Stimulated activated CD4-positive, alpha-beta T cell treated with anti-CD3 and anti-CD28 coated beads, Interleukin-1b, Interleukin-23, amount 100 ng/mL, for 4 hours (primary cell): ENCODE measurements at places on chromosomes 5 and 9.

GRCh38 chr9:6759185-6759977 is 1.6 kb downstream of the KDM4C start:
- DNase-seq, result no peak

GRCh38 chr5:151357792-151358191 is 10.4 kb upstream of the SLC36A2 start:
- DNase-seq, result no peak

DNA sequence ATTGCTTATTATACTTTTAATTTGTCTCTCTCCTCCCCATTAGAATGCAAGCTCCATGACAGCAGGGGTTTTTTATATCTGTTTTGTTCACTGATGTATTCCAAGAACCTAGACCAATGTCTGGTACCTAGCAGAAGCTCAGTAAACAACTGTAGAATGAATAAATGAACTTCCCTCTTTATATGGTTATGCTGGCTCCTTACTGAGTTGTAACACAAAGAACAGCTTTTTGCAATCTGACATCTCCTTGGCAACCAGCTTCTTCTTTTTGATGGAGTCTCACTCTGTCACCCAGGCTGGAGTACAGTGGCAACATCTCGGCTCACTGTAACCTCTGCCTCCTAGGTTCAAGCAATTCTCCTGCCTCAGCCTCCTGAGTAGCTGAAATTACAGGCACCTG is 13.6 kb downstream of the TRMO start:
- no peak for DNase-seq

GRCh38 chr5:174777583-174777982 is 53.2 kb downstream of the MSX2 start:
- no peak for DNase-seq

DNA sequence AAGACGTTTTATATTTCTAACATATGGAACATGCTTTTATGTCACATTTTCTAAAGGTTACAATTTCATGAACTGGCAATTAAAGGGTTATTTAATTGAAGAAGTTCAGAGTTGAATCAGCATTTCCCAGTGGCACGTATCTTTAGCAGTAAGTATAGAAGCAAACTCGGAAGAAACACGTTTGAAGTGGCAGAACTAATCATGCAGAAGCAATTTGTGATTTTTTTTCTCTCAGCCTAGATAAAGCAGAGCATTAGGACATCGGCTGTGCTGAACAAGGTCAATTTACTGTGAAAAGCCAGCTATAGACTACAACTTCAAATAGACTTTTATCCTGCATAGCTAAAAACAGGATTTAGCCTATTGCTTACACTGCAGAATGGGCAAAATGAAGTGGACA is 104.7 kb downstream of the ISL1 start:
- DNase-seq, result no peak

DNA sequence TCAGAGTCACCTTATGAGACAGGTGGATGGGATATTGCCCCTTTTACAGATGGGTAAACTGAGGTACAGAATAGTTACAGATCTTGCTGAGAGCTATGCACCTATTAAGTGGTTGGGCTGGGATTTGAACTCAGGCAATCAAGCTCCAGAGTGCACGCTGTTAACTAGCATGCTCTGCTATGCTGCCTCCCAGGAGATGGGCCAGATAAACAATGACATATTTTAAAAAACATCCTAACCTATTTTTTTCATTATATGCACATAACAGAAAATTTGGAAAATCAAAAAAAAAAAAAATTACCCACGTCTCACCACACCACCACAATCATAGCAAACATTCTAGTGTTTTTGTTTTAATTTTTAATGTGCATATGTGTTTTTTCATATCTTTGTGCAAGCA is 123.4 kb upstream of the STC2 start:
- DNase-seq, result no peak

GRCh38 chr9:134172198-134173126 is 8.1 kb upstream of the RNU6ATAC start:
- no peak for DNase-seq

DNA sequence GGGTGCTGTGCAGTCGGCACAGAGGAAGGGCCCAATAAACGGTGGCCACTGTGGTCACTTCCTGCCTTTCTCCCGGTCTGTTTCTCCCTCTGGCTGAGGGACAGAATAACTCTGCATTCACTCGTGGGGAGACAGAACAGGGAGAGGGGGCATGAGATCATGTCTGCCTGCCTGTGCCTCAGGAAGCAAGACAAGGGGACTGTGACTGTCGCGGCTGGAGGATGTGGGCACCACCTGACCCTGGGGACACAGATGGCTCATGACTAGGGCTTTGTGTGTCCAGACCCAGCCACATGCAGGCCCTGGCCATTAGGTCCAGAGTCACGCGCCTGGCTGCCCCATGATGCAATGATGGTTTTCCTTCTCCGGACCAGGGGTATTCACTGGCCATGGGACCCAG is 5.8 kb downstream of the TRUB2 start:
- no peak for DNase-seq

DNA sequence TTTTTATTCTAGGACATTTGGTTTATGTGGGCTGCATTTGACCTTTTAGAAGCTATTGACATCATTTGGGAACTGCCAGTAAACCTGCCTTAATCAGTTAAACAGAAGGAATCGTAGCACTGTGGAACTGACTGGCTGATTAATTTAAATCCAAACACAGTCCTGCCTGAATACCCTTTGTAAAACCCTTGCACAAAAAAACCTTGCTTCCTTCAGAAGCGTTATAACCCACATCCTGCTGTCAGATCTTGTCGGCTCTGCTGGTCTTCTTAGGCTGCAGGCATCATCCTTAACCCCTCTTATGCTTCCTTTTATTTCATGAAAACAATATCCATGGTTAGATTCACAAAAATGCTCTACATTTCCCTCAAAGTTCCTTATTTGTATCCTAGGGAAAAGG is 46.3 kb downstream of the PAM start:
- no peak for DNase-seq

- no peak for DNase-seq
These were observed 159.1 kb upstream of the MAP1B start for GRCh38 chr5:71948206-71948605.

DNA sequence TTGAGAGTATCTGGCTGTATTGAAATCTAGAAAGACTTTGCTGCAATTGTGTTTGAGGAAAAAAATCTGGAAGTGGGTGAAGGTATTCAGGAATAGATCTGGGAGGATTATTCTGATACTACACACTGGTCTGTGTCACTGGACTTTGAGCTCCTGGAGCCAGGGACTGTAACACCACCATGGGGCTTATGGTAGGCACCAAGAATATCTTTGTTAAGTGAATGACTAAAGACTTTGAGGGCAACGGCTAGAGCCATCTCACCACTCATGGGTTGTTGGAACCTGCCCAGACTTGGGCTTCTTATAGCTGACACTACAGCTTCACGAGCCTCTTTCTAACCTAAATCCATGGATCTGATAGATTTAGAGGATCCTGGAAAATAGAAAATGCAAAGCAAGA is 10.2 kb downstream of the NFX1 start:
- DNase-seq, result no peak

DNA sequence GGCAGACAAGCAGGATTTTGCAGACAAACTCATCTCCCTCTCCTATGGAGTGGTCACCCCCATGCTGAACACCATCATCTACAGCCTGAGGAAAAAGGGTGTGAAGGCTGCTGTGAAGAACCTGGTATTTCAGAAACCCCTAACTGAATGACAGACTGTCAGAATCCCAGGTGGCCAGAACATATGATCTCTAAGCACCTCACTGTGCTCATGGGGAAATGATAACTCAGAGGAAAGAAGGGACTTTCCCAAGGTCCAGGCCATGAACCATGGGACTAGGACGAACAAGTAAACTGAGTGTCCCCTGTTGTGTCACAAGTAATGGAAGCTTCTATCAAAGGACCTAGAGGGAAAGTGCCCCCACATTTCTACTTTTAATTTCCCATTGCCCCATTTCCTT is 14.7 kb upstream of the RECK start:
- DNase-seq, result no peak

DNA sequence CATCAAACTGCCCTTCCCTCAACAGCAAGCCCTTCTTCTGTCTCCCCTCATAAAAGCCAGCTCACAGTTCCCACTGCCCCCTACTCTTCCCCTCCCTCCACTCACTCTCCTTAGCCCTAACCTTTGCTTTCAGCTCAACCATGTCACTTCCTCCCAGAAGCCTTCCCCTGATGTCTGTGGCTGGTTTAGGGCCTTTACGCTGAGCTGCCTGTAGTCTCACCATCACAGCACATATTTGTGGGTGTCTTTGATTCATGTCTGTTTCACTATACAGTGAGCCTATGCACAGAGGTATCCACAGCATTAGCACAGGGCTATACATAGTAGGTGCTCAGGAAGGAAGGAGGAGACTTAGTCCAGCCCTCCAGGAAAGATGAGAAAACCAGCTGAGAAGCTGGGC is 34.7 kb downstream of the C9orf50 start:
- no peak for DNase-seq

DNA sequence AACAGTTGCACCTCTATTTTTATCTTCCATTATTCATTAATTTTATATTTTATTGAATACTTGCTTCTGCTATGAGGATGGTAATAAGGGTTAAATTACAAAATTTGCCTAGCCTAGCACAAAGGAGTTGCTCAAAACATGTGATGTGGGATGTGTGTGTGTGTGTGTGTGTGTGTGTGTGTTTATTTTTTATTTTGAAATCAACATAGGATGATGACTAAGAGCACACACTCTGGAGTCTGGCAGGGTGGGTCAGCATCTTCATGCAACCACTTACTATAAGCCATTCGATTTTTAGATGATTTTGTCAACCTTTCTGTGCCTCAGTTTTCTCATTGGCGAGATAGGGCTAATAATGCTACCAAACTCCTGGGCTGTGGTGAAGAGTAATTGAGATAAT is 57.7 kb upstream of the MAMDC2 start:
- no peak for DNase-seq

DNA sequence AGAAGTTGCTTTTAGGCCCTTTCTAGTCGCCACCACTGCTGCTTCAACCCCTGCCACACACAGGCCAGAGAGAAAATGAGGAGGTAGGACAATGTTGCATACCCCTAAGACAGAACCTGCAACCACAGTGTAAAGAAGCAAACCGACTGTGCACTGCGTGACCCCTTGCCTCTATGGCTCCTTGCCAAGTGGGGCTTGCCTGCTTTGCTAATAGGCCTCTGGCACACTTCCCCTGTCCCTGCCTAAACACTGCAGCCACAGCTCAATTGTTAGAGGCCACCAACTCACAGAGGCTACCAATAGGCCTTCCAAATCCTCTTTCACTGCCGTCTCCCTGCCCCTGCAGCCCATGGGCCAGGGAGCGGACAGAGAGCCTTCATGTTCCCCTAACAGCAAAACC is 280.1 kb downstream of the CDH10 start:
- no peak for DNase-seq

DNA sequence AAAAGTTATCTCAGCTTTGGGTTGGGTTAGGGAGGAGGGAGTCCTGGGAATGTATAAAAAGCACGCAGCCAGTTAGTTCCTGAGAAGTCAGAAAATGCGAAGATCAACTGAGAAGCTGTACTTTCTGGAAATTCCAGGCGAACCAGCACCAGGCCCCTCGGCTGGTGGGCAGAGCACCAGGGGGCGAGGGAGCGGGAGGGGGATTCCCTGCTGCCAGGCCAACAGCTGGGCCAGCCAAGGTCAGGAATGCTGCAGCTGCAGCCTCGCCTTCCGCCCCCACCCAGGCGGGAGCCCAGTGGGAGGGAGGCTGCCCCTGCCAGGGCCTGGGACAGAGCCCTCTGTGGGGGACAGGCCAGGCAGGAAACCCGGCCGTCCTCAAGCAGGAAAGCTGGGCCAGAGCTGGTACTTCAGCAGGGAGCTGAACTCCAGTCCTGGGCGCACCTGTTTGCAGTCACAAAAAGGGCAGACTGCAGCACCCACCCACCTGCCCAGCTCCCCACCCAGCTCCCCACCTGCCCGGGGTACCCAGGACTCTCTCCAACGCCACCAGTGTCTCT is 35.5 kb downstream of the VAV2 start:
- DNase-seq, result no peak

DNA sequence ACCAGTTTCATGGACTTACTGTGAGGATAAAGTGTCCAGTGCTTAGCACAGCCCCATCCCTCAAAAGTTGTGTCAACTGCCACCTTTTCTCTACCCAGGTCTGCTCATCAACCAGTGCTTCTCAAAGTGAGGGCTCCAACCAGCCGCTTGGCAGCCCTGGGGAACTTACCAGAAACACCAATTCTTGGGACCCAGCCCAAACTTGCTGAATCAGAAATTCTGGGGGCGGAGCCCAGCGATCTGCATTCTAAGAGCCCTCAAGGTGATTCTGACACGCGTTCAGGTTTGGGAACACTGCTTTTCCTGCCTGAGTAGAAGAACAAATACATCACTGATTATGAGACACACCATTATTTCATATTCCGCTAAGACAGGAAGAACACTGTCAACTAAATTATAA is 132.0 kb downstream of the NSG2 start:
- no peak for DNase-seq

- no peak for DNase-seq
These were observed 25.7 kb upstream of the RFK start for GRCh38 chr9:76419782-76420380.

GRCh38 chr5:485946-486491 is 38.2 kb downstream of the SLC9A3 start:
- no peak for DNase-seq

DNA sequence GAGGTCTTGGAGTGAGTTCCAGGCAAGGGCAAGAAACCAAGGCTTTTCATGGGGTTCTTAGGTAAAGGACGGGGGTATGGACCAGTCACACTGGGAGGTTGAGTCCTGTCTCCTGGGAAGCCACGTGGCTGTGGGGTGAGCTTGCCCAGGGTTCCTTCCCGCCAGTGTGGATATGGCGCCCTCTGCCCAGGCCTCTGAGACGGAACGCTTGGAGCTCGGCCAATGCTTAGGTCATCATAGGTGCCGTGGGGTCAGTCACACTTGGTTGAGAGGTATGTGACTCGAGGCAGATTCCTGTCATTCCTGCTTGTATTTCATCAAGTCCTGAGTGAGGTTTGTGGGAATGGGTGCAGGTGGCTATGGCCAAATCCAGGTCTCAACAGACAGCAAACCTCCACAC is 46.2 kb downstream of the TENT4A start:
- no peak for DNase-seq

- no peak for DNase-seq
These were observed 229.7 kb downstream of the TLE4 start for GRCh38 chr9:79801459-79801858.

DNA sequence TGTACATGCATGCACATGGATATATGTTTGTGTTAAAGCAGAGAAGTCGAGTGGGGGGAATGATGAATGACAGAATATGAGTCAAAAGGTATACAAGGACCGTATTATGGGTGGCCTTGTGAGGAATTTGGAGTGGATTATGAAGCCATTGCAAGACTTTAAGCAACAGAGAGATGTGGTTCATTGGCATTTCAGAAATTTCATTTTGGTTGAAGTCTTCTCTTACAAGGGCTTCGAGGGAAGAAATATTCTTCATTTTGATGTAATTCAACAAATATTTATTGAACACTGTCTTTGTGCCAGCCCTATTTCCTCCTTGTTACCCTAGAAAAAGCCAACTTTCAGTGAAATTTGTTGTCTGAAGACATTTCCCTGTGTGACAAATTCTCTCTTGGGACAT is 83.9 kb upstream of the SLCO6A1 start:
- DNase-seq, result no peak
